ENCODE measurements at places on chromosomes 7 and 10.

DNA sequence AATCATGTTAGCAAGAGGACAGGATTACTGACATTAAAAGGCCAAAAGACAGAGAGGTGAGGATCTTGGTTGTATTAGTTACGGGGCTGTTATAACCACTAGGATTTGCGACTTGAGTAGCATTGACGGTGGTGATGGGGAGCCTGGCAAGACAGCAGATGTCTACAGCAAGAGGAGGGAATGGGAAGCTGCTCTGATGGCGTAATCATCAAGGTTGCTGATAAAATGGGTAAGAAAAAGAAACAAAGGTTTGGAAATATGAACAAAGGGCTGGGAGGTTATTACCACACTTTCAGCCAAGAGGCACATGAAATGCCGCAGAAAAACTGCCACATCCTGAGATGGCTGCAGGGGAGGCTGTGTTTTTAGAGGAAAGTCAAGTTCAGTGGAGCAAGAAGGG, 33.9 kb downstream of the TMEM229A start:
- DNase-seq: no peak

DNA sequence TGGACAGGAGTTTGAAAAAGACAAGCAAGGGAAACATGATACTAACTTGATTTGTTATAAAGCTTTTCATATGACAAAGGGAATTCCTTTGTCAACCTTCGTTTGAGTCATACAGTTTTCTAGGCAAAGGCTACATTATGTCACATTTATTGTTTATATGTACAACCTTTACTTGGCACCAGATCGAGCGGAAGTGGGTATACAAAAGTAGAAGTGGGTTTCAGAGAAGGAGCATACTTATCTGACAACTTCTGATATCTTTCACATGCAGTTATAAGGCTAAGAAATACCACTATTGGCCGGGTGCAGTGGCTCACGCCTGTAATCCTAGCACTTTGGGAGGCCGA, 11.0 kb downstream of the STMP1 start:
- no peak for DNase-seq

GRCh38 chr7:5448378-5449037, 24.9 kb upstream of the TNRC18 start:
- DNase-seq: no peak

DNA sequence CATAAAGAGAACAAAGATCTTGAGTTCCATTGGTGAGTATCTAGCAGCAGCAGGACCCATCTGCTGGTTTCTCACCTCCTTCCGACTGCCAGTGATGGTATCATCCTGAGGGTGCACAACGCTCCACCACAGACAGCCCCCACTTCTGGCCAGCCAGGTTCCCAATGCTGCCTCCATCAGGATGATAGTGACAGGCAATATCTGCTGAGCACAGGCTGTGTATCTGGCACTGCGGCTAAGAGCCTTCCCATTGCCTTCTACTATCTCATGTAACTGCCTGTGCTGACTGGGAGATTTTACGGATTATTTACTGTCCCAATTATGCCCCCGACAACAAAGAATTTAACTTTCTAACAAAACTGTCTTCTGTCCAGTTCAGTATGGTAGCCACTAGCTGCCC, 352.4 kb upstream of the AOAH start:
- no peak for DNase-seq

DNA sequence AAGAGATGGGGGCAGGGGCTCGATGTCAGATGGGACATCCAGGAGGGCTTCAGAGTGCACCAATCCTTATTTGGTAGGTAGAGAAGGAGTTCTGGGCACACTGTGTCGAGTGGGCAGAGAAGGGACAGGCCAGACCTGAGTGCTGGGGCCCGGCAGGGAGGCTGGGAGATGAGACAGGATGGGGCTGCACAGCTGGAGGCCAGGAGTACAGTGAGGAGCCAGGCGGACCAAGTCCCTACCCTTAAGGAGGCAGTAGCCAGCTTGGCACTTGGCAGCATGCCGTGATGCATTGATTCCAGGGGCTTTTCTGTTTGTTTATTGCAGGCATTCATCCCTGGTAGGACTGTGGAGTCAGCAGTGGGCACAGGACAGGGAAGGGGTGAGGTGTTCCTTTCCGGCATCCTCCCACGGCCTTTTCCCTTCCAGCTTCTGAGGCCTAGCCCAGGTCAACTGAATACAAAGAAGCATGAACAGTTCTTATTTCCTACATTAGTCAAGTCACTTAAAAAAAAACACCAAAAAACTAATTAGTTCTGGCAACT, 168.8 kb upstream of the CDCA7L start:
- DNase-seq: no peak

Measured in CD4-positive, alpha-beta T cell treated with Interferon alpha-2 for 1 hour (primary cell).